ENCODE measurements at places on chromosomes 5 and 9. TPM values are rescaled to one million over a fixed set of nuclear protein-coding genes. Genes with fewer than 3 reads are reported as not detected.

DNA sequence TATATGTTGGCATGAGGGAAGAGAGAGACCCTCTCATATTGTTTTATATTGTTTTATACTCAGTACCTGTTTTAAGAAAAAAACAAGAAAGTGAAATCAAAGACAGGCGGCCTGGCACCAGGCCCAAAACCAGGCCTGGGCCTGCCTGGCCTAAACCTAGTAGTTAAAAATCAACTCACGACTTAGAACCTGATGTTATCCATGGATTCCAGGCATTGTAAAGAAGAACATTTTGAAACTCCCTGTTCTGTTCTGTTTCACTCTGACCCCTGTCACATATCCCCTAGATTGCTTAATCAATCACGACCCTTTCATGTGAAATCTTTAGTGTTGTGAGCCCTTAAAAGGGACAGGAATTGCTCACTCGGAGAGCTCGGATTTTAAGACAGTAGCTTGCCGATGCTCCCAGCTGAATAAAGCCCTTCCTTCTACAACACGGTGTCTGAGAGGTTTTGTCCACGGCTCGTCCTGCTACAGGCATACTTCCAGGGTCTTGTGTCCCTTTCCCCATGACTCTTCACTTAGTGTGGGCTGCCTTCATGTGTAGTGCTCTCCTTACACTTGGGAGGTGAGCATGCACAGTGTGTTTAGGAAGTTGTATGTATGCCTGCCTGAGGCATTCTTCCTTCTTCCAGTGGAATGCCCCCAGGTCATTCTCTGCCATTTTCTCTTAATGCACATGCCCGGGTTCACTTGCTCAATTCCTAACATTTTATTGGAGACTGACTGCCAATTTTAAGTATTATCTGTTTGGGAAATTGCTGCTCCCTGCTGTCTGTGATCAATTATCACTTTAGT lies 17.8 kb downstream of the TBCA start:
- H3K36me3 ChIP-seq = no peaks in the 10 kb centered on the region
- H3K4me3 ChIP-seq = no peak overlapping the region
- DNase-seq = no peak
- H3K27ac ChIP-seq = no peak overlapping the region
- H3K27me3 ChIP-seq = no peaks in the 10 kb centered on the region
- no peaks in the 10 kb centered on the region for H3K4me1 ChIP-seq

DNA sequence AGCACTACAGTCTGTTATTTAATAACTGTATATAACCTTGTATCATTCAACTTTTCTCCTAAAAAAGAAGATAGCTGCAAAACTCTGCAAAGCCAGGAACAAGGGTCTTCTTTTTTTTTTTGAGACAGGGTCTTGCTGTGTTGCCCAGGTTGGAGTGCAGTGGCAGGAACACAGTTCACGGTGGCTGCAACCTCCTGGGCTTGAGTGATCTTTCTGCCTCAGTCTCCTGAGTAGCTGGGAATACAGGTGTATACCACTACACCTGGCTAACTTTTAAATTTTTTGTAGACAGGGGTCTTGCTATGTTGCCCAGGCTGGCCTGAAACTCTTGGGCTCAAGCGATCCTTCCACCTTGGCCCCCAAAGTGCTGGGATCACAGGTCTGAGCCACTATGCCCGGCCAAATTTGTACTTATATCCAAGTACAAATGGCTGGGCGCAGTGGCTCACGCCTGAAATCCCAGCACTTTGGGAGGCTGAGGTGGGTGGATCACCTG lies 19.2 kb downstream of the RIOK2 start:
- no peak for DNase-seq
- H3K27ac ChIP-seq = no peak overlapping the region
- peaks cover 2% of the 10 kb centered on the region for H3K36me3 ChIP-seq
- H3K4me3 ChIP-seq = no peak overlapping the region
- no peaks in the 10 kb centered on the region for H3K4me1 ChIP-seq

DNA sequence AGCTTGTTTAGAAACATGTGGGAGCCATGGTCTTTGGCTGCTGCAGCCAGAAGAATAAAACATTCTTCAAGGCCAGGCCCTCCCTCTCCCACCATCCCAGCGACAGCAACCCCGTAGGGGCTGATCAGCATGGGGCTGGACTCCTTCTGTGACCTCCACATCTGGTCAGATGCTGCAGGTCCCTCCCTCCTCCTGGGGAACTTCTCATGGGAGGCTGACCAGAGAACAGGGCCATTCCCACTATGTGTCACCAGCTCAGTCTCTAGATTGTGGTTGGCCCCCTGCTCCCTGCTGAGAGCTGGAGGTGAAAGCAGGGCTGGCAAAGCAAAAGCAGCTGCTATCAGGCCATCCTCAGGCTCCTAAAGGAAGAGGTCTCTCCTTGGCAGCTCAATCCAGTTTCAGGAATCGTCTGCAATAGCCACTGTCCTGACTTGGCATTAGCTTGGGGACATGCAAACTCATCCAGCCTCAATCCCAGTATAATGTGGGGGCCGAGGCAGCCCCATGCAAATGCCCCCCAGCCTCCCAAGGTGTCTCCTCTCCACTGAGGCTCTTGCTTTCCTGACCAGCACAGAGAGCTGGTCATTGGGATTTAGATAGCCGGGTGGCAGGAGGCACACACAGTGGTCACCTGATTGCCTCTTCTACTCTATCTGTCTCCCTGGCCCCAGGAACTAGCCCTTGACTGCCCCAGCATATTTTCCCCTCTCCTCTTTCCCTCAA lies 81.5 kb downstream of the NRG2 start:
- no peaks in the 10 kb centered on the region for H3K4me1 ChIP-seq
- no peak overlapping the region for H3K4me3 ChIP-seq
- no peaks in the 10 kb centered on the region for H3K36me3 ChIP-seq

DNA sequence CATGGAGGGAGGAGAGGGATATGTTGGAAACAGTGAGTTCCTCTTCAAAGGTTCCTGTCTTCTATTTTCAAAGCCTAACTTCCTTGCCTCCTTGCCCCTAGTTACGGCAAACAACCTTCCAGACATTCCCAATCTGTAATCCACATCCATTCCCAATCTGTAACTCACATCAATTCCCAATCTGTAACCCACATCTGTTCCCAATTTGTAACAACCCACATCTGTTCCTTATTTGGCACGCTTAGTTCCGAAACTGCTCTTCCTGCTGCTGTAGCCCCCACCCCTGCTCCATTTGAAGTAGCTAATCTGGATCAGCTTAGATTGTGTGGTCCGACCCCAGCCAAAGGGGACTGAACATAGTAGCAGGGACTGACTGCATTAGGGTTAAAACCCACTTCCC lies 23.9 kb upstream of the IDNK start:
- DNase-seq = no peak
- H3K4me3 ChIP-seq = no peak overlapping the region
- H3K27me3 ChIP-seq = no peaks in the 10 kb centered on the region
- no peaks in the 10 kb centered on the region for H3K4me1 ChIP-seq

DNA sequence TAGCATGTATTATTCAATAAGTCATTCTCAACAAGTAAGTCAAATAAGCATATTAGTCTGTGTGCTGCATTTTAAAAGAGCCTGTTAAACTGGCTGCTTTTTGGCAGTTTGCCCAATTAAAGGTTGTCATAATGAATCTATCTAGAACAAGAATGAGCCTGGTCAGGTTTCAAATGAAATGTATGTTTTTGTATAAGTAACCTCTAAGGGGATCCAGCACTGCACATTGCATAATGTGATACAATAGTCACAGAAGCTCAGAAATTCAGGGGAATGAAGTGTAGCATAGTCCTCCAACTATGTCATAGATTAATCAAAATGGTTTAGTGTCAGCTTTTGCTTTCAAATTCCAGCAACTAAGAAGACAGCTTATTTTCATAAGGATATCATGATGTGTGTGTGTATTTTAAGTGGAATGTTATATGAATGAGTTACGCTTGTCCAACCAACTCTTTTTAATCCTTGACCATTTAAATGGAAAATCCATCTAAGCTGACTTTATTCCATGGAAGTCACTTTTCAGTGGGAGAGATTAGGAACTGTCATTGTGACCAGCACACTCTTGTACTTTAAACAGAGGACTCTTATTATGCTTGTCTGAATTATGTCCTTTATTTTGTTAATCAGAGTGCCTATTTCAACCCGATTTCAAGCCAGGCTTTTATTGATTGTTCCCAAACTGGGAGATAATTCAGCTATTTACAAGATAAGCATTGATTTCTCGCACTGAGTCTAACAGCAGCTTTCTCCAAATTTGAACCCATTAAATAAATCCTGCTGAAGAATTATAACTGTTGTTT lies 283.9 kb upstream of the ADAMTSL1 start:
- H3K27me3 ChIP-seq = no peaks in the 10 kb centered on the region
- H3K27ac ChIP-seq = no peak overlapping the region
- DNase-seq = no peak
- H3K36me3 ChIP-seq = no peaks in the 10 kb centered on the region
- H3K4me3 ChIP-seq = no peak overlapping the region

- no peak overlapping the region for H3K4me3 ChIP-seq
- DNase-seq = peak; percentile 66
- H3K4me1 ChIP-seq = no peaks in the 10 kb centered on the region
- H3K27ac ChIP-seq = no peak overlapping the region
- peaks cover 3% of the 10 kb centered on the region for H3K36me3 ChIP-seq
- H3K27me3 ChIP-seq = no peaks in the 10 kb centered on the region
Measured at GRCh38 chr9:114016629-114017423, 61.3 kb downstream of the AMBP start.

- H3K27ac ChIP-seq = no peak overlapping the region
- no peak overlapping the region for H3K4me3 ChIP-seq
- H3K36me3 ChIP-seq = no peaks in the 10 kb centered on the region
- no peaks in the 10 kb centered on the region for H3K27me3 ChIP-seq
- H3K4me1 ChIP-seq = no peaks in the 10 kb centered on the region
Measured at GRCh38 chr9:72415163-72415562, 50.2 kb upstream of the ZFAND5 start.

DNA sequence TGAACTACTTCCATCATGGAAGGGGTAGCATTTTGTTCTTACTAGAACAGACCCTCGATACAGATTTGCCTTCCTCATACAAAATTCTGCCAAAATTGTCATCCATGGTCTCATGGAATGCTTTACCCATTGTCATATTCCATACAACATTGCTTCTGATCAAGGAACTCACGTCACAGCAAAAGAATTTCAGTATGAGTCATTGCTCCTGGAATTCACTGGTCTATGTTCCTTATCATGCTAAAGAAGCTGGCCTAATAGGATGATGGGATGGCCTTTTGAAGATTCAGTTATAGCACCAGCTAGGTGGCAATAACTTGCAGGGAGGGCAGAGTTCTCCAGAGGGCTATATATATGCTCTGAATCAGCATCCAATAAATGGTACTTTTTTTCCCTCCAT lies 18.2 kb upstream of the FNIP1 start:
- H3K27ac ChIP-seq = no peak overlapping the region
- H3K36me3 ChIP-seq = no peaks in the 10 kb centered on the region
- no peaks in the 10 kb centered on the region for H3K27me3 ChIP-seq
- H3K4me3 ChIP-seq = no peak overlapping the region
- no peak for DNase-seq

- H3K36me3 ChIP-seq = peaks cover 7% of the 10 kb centered on the region
- H3K27me3 ChIP-seq = no peaks in the 10 kb centered on the region
- no peak for DNase-seq
Measured at GRCh38 chr9:14748373-14748772, 25.8 kb upstream of the CER1 start.

DNA sequence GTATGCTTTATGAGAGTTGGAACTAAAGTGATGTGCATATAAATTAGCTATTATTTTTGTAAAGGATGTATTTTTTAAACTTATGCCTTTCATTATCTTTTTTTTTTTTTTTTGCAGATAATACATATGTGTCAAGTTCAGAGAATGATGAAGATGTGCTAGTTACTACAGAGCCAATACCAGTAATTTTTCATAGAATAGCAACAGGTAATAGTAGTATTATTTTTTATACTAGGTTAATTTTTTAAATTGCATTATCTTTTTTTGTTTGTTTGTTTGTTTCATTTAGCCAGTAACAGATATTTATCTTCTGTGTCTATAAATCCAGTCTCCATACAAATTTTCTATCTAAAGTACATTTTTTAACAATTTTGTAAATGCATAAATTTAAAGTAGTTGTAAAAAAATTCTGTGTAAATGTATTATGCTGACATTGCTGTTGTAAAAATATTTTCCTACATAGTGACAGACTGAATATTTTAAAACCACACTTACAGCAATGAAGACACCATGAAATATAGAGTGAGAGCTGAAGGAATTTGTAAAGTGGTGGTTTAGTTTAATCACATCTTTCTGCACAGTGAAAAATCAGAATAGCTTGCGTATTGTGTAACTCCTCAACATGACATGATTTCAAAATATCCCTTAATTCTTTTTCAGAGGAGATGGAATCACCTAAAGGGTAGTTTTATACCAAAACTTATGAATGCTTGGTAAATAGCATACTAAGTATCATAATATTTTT lies 93.3 kb downstream of the PARP8 start:
- no peaks in the 10 kb centered on the region for H3K27me3 ChIP-seq

DNA sequence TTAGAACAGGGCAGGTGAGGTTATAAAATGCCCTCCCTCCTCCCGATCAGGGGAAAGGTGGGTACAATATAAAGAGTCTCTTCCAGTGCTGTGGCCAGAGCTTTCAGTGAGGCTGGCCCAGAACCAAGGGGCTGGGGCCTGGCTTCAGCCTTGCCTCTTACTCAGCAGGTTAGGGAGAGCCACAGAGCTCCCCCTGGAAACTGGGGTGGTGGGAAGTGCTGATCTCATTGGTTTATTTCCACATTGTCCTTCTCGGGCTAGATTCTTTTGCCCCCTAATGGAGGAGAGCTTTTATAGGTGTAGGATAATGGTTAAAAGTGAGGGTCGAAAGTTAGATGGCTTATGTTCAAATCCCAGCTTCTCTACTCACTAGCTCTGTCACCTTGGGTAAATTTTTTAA lies 186.7 kb upstream of the TBC1D2 start:
- H3K4me3 ChIP-seq = no peak overlapping the region
- H3K36me3 ChIP-seq = no peaks in the 10 kb centered on the region
- H3K27me3 ChIP-seq = no peaks in the 10 kb centered on the region
- H3K27ac ChIP-seq = no peak overlapping the region
- no peak for DNase-seq

GRCh38 chr5:176373100-176373818 lies 8.0 kb downstream of the ARL10 start:
- no peaks in the 10 kb centered on the region for H3K27me3 ChIP-seq
- H3K4me3 ChIP-seq = no peak overlapping the region
- H3K4me1 ChIP-seq = no peaks in the 10 kb centered on the region
- no peak overlapping the region for H3K27ac ChIP-seq
- H3K36me3 ChIP-seq = no peaks in the 10 kb centered on the region

DNA sequence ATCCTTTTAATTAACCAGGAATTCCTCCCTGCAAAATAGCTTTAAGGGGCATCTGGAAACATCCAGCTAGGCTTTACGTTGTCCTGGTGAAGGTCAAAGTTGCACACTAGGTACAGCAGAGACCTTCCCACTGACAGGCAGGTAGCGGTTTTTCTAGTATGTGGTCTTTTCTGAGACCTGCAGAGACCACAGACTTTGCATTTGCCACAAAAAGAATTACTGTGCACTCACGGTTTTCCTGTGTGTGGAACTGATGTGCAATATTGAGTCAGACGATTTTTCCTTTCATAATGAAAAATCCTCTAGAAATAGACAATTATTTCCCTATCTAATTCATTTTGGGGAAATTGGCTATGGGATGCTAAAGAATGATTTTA lies 417.0 kb upstream of the ADAMTSL1 start:
- H3K36me3 ChIP-seq = no peaks in the 10 kb centered on the region
- H3K4me3 ChIP-seq = no peak overlapping the region
- DNase-seq = no peak
- no peak overlapping the region for H3K27ac ChIP-seq
- no peaks in the 10 kb centered on the region for H3K4me1 ChIP-seq

Gene HACD4
- total RNA-seq = 6.8 TPM

Gene CRB2
- 0.15 TPM for total RNA-seq

Gene EMB
- 21.5 TPM for total RNA-seq

Gene IFNA2
- not detected for total RNA-seq

Gene PCDHA9
- 0.36 TPM for total RNA-seq

All from aorta (tissue), 5 donors.